WTC11 (cell line): ENCODE measurements at places on chromosomes 2 and 18.
A peak's percentile ranks its signal among the peaks of the same experiment; 100 is the strongest.

- H3K4me3 ChIP-seq = no peak overlapping the region
- H3K27ac ChIP-seq = no peak overlapping the region
- no peaks in the 10 kb centered on the region; the same call in 1 of the 2 replicates for H3K27me3 ChIP-seq
- DNase-seq = no peak
- no peaks in the 10 kb centered on the region for H3K4me1 ChIP-seq
Observed at GRCh38 chr2:126041391-126042047, 614.4 kb upstream of the GYPC start.

GRCh38 chr2:26048791-26049190 is 14.9 kb downstream of the RAB10 start:
- no peak overlapping the region for H3K4me3 ChIP-seq
- peaks cover 13% of the 10 kb centered on the region for H3K36me3 ChIP-seq
- H3K4me1 ChIP-seq = peaks cover 15% of the 10 kb centered on the region
- DNase-seq = no peak
- H3K27me3 ChIP-seq = no peaks in the 10 kb centered on the region

GRCh38 chr2:236769981-236770671 is 200.5 kb downstream of the ACKR3 start:
- H3K27me3 ChIP-seq = no peaks in the 10 kb centered on the region
- no peak for DNase-seq
- peaks cover 4% of the 10 kb centered on the region for H3K4me1 ChIP-seq
- H3K4me3 ChIP-seq = no peak overlapping the region
- peak overlapping the region; percentile 11; the same call in 1 of the 2 replicates for H3K27ac ChIP-seq
- peaks cover 11% of the 10 kb centered on the region for H3K36me3 ChIP-seq

DNA sequence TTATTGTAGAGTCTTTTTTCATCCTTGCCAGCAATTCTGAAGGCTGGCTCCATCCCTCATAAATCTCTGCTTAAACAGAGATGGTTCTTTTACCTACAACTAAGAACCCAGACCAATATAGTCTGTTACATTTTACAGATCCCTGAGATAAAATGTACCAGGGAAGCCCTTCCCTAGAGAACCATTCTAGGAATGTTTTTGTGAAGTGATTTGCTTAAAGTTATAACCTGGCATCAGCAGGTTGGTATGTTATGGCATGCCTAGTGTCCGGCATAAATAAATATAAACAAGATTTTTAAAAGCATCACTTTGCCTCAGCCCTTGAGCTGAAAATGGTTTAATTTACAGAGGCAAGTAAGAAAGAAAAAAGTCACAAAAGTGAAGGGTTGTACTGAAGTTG is 18.5 kb upstream of the NPAS2 start:
- no peaks in the 10 kb centered on the region for H3K36me3 ChIP-seq
- no peak overlapping the region for H3K27ac ChIP-seq
- H3K27me3 ChIP-seq = no peaks in the 10 kb centered on the region
- H3K4me3 ChIP-seq = no peak overlapping the region

GRCh38 chr2:182972548-182972942 is 65.7 kb downstream of the NCKAP1 start:
- peaks cover 52% of the 10 kb centered on the region for H3K36me3 ChIP-seq
- no peak overlapping the region for H3K27ac ChIP-seq
- no peaks in the 10 kb centered on the region for H3K4me1 ChIP-seq
- no peak for DNase-seq

DNA sequence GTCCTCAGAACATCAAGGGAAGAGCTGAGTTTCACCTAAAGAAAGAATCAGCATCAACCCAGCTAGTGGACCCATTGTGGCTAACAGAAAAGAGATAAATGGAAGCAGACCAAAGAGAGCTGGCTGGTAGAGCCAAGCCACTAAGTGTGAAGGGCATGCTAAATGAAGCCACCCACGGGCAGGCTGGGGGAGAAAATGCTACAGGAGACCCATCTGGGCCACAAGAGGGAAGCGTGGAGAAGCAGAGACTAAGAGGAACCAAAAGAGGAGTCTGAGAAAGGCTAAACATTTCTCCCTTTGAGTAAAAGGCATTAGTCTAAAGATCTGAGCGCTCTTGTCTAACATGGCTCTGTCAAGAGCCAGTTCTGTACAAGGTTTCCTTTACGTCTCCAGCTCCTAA is 15.8 kb downstream of the CWC22 start:
- H3K4me3 ChIP-seq = no peak overlapping the region
- peak; percentile 32 for DNase-seq
- H3K4me1 ChIP-seq = peaks cover 40% of the 10 kb centered on the region
- no peaks in the 10 kb centered on the region for H3K27me3 ChIP-seq
- peaks cover 17% of the 10 kb centered on the region for H3K36me3 ChIP-seq
- peak overlapping the region; percentile 63; the same call in 1 of the 2 replicates for H3K27ac ChIP-seq

DNA sequence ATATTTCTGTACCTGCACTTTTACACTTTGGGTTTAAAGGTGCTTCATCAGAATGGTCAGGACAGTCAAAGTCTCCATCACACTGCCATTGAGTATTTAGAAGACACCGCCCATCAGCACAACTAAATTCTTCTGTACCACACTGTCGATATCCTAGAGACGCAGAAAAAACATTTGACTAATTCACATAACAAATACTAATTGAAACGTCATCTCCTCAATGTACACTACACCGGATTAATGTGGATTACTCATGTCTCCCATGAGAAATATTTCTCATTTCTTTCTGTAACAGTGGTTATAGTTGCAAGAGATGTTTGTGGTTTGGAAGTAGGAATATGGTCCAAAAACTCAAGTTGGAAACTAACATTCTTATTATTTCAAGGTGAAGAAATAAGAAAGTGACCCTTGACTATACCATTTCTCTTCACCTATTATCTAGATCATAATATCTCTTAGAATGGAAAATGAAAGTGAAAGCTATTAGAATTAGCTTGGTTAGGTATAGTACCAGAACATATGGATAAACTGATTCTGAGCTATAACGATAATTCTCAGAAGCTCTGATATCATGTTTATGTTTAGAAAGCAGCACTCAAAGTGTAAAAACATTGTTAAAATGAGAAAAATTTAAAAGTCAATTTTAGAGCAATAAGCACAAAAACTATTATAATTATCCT is 1627.7 kb downstream of the LRP1B start:
- no peak for DNase-seq
- no peak overlapping the region for H3K4me3 ChIP-seq
- H3K27ac ChIP-seq = no peak overlapping the region
- no peaks in the 10 kb centered on the region for H3K4me1 ChIP-seq
- no peaks in the 10 kb centered on the region for H3K36me3 ChIP-seq

DNA sequence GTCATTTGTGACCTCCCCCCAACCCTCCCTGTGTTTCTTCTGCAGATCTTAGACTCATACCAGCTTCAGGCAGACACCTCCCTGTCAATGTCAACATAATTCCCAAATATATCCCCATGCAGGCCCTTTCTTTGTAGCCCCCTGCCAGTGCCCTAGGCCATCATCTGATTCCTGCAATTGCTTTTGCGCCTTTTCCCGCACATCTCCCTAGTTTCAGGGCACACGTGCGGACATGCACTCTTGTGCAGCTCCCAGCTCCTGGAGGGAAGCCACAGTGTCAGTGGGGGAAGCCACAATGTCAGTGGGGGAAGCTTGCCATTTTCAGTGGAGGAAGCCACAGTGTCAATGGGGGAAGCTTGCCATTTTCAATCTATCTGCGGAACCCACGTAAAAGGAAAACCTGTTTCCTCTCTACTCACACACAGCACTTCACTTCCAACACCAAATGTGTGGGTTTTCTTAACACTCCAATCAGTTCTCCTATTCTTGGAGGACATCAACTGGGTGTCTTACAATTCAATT is 256.4 kb downstream of the ACKR3 start:
- H3K4me3 ChIP-seq = no peak overlapping the region
- no peak overlapping the region for H3K27ac ChIP-seq
- H3K36me3 ChIP-seq = peaks cover 3% of the 10 kb centered on the region; the same call in 1 of the 2 replicates

DNA sequence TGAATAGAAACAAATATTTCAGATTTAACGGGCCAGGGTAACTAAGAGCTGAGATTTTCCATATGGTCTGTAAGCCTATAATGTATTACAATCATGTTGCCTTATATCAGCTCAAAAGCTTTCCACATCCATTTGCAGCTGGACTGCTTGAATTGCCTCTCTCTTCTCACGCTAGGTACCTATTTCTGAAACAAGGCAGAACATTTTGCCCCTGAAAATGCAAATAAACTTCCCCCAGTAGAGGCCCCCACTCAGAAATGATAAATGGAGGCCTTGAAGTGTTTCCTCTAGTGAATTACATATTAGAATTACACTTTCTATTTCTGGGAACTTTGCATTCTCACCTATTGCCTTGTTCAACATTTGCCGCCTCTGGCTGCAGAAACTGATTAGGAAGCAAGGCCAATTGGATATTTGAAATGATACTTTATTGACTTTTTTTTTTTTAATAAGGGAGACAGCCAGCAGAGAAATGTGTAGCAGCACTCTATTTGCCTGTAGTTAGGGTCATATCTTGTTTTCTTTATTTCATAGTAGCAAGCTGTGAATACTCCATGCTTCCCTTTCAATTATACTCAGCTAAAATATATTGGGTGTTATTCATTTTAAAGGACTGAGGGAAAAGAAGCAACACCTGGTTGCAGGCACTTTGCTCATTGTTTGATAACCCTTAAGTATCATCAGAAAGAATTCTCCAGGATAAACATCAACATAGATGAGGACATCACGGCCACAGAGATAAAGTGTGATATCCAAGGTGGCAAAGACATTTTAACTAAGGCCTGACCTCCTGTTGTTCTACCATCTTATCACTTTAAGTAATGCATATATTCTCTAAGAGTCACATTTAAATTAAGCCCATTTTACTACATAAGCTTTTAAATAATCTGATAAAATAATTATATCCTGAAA is 505.5 kb downstream of the LRRTM4 start:
- H3K4me1 ChIP-seq = peaks cover 26% of the 10 kb centered on the region
- no peaks in the 10 kb centered on the region for H3K27me3 ChIP-seq
- DNase-seq = no peak

DNA sequence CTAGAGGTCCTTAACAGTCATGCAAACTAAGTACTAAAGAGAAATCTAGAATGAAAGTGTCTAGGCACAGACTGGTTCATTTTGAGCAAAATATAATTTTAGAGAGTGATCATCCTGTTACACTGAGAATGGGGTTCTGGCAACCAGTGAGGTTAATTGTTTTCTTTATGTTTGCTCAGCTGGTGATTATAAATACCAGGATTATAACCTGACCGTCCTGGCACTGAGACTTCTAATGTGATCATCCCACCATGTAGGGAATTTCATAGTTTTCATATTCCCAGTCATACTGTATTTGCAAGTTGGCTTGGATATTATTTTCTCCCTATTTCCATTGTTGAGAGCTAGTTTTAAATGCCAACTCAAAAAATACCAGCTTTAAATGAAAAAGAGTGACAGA is 852.5 kb upstream of the LRATD1 start:
- H3K4me1 ChIP-seq = no peaks in the 10 kb centered on the region
- no peaks in the 10 kb centered on the region for H3K36me3 ChIP-seq
- no peaks in the 10 kb centered on the region for H3K27me3 ChIP-seq
